ENCODE measurements at places on chromosomes 2 and 18.

GRCh38 chr18:66548747-66549146, 55.1 kb downstream of the CDH19 start:
- no peak for DNase-seq

DNA sequence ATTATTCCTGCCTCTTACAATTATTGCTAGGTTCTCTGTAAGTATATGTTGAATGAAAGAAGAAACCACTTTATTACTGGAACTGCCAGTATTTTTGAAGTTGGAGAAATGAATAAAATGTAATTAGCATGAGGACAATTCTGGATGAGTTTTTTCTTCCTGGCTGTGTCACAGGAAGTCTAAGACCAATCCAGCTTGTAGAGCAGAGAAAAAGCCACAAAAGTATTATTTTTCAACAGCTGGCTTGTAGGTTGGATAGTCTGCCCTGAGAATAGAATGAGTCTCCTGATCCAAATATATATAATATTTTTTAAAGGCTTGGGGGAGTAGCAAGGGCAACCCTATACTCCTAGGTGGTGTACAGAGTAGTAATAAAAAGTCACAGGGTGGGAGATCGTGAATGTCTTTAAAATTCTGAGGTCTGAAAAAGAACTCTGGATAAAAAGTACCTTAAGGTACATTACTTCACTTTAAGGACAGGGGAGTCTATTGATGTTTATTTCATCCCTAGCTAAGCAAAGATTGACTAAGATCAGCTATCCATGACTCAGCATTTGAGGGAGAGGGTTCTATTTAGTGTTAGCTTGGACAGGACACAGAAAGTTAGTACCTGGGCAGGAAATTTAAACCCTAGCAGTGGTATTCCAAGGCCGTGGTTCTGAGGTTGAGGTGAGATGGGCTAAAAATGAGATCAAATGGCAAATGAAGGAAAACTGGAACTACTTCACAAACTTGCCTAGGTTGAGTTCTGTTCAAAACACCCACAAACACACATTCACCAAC, 31.7 kb downstream of the SLC40A1 start:
- DNase-seq = no peak

GRCh38 chr2:75292826-75293225, 93.5 kb upstream of the TACR1 start:
- DNase-seq = no peak

DNA sequence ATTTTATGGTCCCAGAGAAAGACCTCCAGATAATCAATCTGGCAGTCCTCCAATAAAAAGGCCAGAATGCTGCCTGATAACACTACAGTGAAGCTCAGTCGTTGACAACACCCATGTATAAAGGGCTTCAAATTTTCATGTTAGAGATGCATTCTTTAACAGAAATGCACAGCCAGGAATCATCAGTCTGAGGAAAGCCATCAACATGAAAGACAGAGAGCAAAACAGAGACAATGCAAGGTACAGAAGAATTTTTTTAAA, 13.8 kb downstream of the BABAM2 start:
- no peak for DNase-seq

- no peak for DNase-seq
Measured at GRCh38 chr2:142980246-142981068, 103.0 kb downstream of the KYNU start.

- no peak for DNase-seq
Measured at GRCh38 chr2:128841803-128842202, 523.1 kb upstream of the HS6ST1 start.
